Muscle of leg (tissue), 16 donors: ENCODE measurements at places on chromosomes 2 and 18. TPM values are rescaled to one million over a fixed set of nuclear protein-coding genes. Genes with fewer than 3 reads are reported as not detected.
A peak's percentile ranks its signal among the peaks of the same experiment; 100 is the strongest.

Gene ILKAP
- 30.9 TPM for polyA plus RNA-seq

- H3K4me3 ChIP-seq: no peak overlapping the region
- DNase-seq: no peak
- H3K36me3 ChIP-seq: no peaks in the 10 kb centered on the region
- no peaks in the 10 kb centered on the region for H3K4me1 ChIP-seq
- H3K27ac ChIP-seq: no peak overlapping the region
- H3K27me3 ChIP-seq: no peaks in the 10 kb centered on the region
Observed at GRCh38 chr2:230600881-230601280, 111.8 kb upstream of the CAB39 start.

- H3K4me1 ChIP-seq: peaks cover 37% of the 10 kb centered on the region
- peak; percentile 48 for DNase-seq
- H3K27me3 ChIP-seq: no peaks in the 10 kb centered on the region
- H3K4me3 ChIP-seq: no peak overlapping the region
Observed at GRCh38 chr18:23302851-23303527, 150.1 kb upstream of the RIOK3 start.

Gene RSAD2
- polyA plus RNA-seq: 2.7 TPM

- H3K27ac ChIP-seq: no peak overlapping the region
- H3K27me3 ChIP-seq: no peaks in the 10 kb centered on the region
- no peaks in the 10 kb centered on the region for H3K36me3 ChIP-seq
- DNase-seq: no peak
- no peaks in the 10 kb centered on the region for H3K4me1 ChIP-seq
Observed at GRCh38 chr18:59853380-59853779, 46.4 kb upstream of the PMAIP1 start.

GRCh38 chr2:160551259-160551658, 57.7 kb upstream of the RBMS1 start:
- no peaks in the 10 kb centered on the region for H3K27me3 ChIP-seq
- no peaks in the 10 kb centered on the region for H3K4me1 ChIP-seq
- DNase-seq: peak; percentile 32
- no peak overlapping the region for H3K27ac ChIP-seq

Gene OTOS
- not detected for polyA plus RNA-seq

Gene VWA3B
- polyA plus RNA-seq: not detected

DNA sequence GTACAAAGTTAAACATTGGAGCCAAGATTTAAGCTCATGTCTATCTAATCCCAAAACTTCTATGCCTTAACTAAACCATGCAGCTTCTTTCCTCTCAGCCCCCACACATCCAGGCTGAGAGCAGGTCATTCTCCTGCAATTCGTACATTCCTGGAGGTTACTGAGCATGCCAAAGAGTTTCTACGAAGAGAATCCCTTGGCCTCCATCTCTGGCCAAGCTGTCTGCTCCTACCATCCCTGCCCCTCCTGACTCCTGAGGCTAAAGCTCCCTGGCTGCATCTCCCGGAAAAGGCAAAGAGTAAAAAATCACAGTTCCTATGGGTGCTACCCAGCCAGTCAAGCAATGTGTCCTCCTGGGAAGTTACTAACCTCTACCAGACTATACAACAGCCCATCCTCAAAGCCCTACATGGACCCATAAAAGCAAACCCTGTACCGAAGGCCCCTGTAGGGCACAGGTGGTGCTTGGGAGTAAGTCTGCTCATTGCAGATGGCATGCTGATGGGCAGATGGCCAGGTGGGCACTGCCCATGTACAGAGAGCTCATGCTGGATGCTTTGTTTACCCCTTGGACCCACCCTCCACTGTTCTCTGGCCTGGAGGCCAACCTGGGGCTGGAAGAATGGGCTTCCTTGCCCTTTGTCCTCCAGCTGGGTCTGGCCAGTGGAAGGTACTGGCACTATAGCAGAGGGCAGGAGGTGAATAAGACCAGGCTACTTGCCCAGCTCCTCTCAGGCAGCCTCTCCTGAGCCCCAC, 99.5 kb downstream of the TTC32 start:
- H3K27ac ChIP-seq: no peak overlapping the region
- H3K27me3 ChIP-seq: no peaks in the 10 kb centered on the region
- H3K4me3 ChIP-seq: no peak overlapping the region
- H3K4me1 ChIP-seq: peaks cover 37% of the 10 kb centered on the region
- H3K36me3 ChIP-seq: no peaks in the 10 kb centered on the region

DNA sequence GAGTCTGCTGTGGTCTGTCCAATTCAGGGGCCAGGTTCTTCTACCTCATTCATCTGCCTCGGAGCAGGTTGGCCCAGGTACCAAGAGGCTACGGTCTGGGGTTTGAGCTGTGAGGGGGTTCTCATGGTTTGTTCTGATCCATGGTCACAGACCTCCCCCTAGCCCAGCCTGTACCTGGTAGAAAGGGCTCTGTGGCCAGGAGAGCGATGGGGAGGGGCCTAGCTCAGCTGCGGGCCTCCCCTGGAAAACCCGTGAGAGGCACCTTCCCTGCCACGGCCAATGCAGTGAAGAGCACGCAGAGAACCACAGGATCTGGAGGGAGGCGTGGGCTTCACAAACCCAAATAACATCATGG, 19.6 kb upstream of the ALLC start:
- H3K4me3 ChIP-seq: no peak overlapping the region
- no peak overlapping the region for H3K27ac ChIP-seq
- no peaks in the 10 kb centered on the region for H3K27me3 ChIP-seq
- peaks cover 9% of the 10 kb centered on the region for H3K4me1 ChIP-seq

DNA sequence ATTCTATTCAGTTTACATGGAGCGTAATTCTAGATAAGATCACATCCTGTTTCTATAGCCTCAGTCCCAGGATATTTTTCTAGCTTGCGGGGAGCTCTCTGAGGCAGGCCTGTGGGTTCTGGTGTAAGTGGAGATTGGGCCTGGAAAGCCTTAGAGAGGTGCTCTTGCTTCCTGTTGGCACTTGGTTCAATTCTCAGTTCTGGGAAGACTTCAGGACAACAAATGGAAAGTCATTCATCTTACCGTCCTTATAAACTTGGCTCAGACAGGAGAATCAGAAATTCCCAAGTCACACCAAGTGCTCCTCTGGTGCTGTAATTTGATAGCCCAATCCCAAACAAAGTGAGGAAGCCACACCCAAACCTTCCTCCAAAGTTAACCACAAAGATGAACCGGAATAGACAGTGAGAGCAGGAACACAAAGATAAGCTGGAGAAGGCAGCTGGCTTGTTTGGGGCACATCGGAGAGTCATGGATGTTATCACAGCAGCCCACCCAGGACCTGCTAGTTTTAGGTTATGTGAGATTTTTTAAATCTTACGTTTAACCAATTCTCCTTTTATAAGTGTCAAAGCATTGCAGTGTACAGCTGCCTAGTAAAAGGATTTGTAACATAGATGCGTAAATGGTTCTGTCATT, 144.3 kb upstream of the MAP3K20 start:
- DNase-seq: peak; percentile 71
- no peaks in the 10 kb centered on the region for H3K27me3 ChIP-seq
- H3K36me3 ChIP-seq: no peaks in the 10 kb centered on the region
- H3K27ac ChIP-seq: peak overlapping the region; percentile 73
- peaks cover 18% of the 10 kb centered on the region for H3K4me1 ChIP-seq

DNA sequence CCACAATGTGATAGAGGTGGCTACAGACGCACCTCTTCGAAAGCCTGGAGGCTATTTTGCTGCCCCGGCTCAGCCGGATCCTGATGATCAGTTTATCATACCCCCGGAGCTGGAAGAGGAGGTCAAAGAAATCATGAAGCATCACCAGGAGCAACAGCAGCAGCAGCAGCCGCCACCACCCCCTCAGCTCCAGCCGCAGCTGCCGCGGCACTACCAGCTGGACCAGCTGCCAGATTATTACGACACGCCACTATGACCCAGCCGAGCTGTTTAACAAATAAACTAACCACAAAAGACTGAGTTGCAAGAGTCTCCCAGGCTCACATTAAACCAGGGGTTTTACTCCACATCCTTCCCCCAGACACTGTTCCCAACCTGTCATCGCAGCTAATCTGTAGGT, 263.8 kb downstream of the PHLPP1 start:
- H3K36me3 ChIP-seq: peaks cover 30% of the 10 kb centered on the region
- H3K27ac ChIP-seq: peak overlapping the region; percentile 69
- H3K27me3 ChIP-seq: no peaks in the 10 kb centered on the region
- H3K4me3 ChIP-seq: no peak overlapping the region

GRCh38 chr2:24489465-24490180, 1.4 kb upstream of the NCOA1 start:
- no peak overlapping the region for H3K4me3 ChIP-seq
- peak overlapping the region; percentile 96 for H3K27ac ChIP-seq
- peak; percentile 8 for DNase-seq
- H3K4me1 ChIP-seq: peaks cover 18% of the 10 kb centered on the region
- H3K27me3 ChIP-seq: no peaks in the 10 kb centered on the region

DNA sequence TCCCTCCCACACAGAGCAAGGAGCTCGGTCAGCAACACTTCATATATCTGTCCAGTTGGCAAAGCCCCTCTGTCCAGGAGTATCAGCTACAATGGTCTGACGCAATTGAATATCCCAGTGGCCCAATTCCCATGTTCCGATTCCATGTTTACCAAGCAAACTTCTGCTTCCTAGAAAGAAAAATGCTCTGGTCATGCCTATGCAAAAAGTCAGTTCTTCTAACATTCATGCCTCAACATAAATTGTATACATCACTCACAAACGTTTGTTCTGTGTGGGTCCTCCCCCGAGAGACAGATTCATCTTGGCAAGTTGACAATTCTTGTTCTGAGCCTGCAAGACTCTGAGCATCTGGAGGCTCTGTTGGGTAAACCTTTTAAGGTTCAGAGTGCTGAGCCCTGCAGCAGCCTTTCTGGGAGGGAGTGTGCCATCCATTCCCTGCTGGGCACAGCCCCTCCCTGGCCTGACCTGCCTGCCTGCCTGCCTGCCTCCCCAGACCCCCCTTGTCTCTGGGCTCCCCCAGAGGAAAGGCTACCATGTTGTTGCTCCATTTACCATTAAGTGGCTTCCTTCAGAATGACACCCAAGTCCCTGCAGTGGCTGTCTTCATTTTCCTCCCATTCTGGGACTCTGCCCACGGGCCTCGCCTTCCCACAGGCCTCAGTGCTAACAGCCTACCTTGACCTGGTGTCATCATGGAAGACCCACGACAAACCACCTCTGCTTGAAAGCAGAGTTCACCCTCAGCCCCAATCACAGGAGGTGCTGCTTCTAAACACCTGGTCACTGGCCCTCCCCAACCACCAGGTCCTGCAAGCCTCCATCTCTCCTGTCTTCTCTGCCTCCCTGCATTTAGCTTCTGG, 37.6 kb upstream of the TAF1B start:
- H3K36me3 ChIP-seq: no peaks in the 10 kb centered on the region
- H3K27ac ChIP-seq: no peak overlapping the region
- DNase-seq: peak; percentile 44
- H3K4me3 ChIP-seq: no peak overlapping the region

Gene CNTNAP5
- polyA plus RNA-seq: 0.16 TPM

DNA sequence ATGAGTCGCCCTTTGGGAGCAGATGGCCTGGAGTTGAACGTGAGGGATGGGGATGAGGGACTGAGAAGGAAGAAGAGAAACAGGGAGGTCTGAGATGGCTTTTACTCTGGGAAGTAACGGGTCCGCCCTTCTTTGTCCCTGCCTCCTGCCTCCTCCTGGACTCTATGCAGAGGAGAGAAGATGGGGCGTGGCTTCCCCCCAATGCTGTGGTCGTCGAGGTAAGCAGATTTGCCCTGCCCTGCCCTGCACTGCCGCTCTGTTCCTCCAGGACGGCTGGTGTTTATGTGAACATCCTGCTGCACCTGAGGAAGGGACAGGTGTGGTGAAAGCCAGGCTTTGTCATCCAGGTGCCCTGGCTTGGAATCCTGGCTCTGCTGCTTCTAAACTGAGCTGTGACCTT, 13.5 kb upstream of the NTSR2 start:
- peaks cover 19% of the 10 kb centered on the region for H3K27me3 ChIP-seq
- no peak overlapping the region for H3K4me3 ChIP-seq
- peaks cover 25% of the 10 kb centered on the region for H3K4me1 ChIP-seq
- no peak overlapping the region for H3K27ac ChIP-seq

DNA sequence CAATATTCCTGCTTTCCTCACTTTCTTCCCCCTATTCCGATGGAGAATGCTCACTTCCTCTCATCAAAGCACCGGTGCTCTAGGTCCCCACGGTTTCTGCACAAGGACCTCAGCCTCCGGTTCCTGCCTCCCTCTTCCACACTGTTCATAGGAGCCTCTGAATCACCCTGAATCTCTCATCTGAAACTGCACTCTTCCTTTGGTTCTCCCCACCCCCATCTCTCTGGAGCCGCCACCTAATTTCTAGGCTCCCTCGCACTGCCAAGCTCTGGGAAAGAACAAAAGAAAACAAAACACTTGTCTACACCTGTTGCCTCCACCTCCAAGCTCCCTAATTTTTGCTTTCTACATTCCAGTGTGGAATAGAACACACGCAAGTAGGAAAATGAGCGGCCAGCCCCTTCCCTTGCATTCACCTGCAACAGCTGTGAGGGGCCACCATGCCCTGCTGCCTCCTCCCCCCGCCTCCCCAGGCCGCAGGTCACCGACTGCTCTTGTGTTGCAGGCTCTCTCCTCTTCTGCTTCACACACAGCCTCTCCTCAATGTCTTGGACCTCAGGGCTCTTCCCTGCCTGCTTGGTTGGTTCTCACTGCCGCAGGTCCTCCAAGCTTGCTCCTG, 9.6 kb downstream of the FBXO15 start:
- peaks cover 3% of the 10 kb centered on the region for H3K27me3 ChIP-seq
- H3K36me3 ChIP-seq: no peaks in the 10 kb centered on the region
- no peak for DNase-seq

Gene FSIP2
- 0.71 TPM for polyA plus RNA-seq

GRCh38 chr2:187865025-187865424, 310.8 kb upstream of the TFPI start:
- H3K27ac ChIP-seq: no peak overlapping the region
- H3K4me1 ChIP-seq: no peaks in the 10 kb centered on the region
- H3K4me3 ChIP-seq: no peak overlapping the region
- DNase-seq: no peak
- H3K27me3 ChIP-seq: no peaks in the 10 kb centered on the region
- no peaks in the 10 kb centered on the region for H3K36me3 ChIP-seq

GRCh38 chr2:26885651-26886329, 37.9 kb downstream of the DPYSL5 start:
- DNase-seq: no peak
- H3K4me3 ChIP-seq: no peak overlapping the region
- no peak overlapping the region for H3K27ac ChIP-seq
- H3K4me1 ChIP-seq: peaks cover 14% of the 10 kb centered on the region
- peaks cover 12% of the 10 kb centered on the region for H3K27me3 ChIP-seq

Gene ELOA2
- 0.12 TPM for polyA plus RNA-seq

DNA sequence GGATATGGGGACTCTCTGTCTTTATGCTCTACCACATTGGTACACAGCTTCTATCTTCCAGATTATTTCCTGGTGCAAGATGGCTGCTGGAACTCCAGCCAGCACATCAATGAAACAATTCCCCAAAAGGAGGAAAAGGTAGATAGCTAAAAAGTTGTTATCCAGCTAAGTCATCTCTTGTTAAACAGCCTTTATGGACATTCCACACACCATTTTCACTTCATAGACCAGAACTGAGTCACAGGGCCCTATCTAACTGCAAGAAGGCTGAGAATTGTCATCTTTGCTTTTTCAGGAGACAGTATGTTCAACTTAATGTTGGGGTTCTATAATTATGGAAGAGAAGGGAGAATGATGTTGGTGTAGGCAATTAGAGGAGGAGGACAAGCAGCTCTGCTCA, 133.3 kb upstream of the NOSTRIN start:
- H3K4me1 ChIP-seq: no peaks in the 10 kb centered on the region
- H3K36me3 ChIP-seq: no peaks in the 10 kb centered on the region
- DNase-seq: no peak

GRCh38 chr18:75277610-75277928, 67.0 kb downstream of the TSHZ1 start:
- no peak for DNase-seq
- no peak overlapping the region for H3K4me3 ChIP-seq
- H3K36me3 ChIP-seq: peaks cover 2% of the 10 kb centered on the region
- H3K27ac ChIP-seq: peak overlapping the region; percentile 52
- H3K4me1 ChIP-seq: peaks cover 18% of the 10 kb centered on the region
